ENCODE measurements at places on chromosomes 1 and 21. TPM values are rescaled to one million over a fixed set of nuclear protein-coding genes. Genes with fewer than 3 reads are reported as not detected.

Gene SPRR2F
- not detected for polyA plus RNA-seq

Gene MAN1C1
- polyA plus RNA-seq, result 16.9 TPM

Gene PLXNA2
- 0.10 TPM for polyA plus RNA-seq

Gene SLC25A34
- 0.46 TPM for polyA plus RNA-seq

Gene RNU1-2
- polyA plus RNA-seq, result under 0.01 TPM

Gene QSOX1
- polyA plus RNA-seq, result 1,338 TPM

GRCh38 chr21:45976701-45977311 lies 4.8 kb upstream of the COL6A1 start:
- no peak for DNase-seq

DNA sequence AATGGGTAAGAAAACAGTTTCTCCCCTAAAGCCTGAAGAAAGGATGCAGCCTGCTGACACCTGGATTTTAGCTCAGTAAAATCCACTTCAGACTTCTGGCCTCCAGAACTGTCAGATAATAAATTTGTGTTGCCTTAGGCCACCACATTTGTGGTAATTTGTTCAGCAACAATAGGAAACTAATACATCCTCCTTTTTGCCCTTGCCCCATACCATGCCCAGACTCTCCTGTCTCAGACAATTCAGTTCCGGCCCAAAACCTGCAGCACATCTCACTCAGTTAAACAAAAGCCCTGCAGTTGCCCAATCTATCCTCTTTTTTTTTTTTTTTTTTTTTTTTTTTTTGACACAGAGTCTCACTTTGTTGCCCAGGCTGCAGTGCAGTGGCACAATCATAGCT lies 25.8 kb downstream of the SMIM12 start:
- DNase-seq, result no peak

DNA sequence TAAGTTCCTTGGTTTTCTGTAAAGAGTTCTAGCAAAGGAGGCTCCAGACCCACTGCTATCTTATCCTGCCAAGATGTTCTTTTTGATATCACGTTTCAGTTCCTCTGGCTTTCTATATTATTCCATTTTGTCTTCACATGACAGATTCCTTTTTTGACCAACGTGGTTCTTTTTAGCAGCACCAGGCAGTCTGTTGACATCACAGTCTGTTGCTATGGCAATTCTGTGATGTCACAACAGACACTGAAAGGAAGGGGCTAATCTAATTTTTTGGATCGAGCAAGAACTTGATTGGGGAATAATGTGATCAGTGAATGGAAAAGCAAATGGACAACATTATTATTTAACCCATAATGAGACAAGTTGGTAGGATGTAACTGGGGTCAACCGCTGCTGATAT lies 64.5 kb upstream of the GOLT1A start:
- no peak for DNase-seq

DNA sequence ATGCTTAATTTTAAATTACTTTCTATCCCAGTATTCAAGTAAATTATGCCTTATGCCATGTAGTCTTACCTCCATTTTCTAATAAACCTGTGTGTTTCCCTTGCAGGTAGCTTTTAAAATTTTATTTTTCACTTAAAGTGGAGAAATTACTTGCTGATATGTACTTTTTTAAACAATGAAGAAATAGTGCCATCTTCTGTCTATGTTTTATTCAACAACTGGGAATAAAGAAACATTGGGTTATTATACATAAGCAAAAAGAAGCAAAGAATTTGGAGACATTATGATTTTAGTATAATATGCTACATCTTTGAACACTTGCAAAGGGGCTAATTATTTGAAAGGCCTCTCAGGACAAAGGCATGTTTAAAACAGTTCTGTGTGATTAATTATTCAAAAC lies 1912.9 kb downstream of the MRPL39 start:
- no peak for DNase-seq

GRCh38 chr1:86739648-86740509 lies 35.5 kb downstream of the SH3GLB1 start:
- no peak for DNase-seq

- DNase-seq, result no peak
Observed at GRCh38 chr21:44466351-44466954, 11.1 kb downstream of the LRRC3 start.
